ENCODE measurements at places on chromosomes 16 and 17.
A peak's percentile ranks its signal among the peaks of the same experiment; 100 is the strongest.

GRCh38 chr16:1040346-1040745 is 32.2 kb upstream of the SSTR5 start:
- DNase-seq = no peak

GRCh38 chr17:60971515-60972369 is 294.1 kb downstream of the BCAS3 start:
- DNase-seq = peak; percentile 36

DNA sequence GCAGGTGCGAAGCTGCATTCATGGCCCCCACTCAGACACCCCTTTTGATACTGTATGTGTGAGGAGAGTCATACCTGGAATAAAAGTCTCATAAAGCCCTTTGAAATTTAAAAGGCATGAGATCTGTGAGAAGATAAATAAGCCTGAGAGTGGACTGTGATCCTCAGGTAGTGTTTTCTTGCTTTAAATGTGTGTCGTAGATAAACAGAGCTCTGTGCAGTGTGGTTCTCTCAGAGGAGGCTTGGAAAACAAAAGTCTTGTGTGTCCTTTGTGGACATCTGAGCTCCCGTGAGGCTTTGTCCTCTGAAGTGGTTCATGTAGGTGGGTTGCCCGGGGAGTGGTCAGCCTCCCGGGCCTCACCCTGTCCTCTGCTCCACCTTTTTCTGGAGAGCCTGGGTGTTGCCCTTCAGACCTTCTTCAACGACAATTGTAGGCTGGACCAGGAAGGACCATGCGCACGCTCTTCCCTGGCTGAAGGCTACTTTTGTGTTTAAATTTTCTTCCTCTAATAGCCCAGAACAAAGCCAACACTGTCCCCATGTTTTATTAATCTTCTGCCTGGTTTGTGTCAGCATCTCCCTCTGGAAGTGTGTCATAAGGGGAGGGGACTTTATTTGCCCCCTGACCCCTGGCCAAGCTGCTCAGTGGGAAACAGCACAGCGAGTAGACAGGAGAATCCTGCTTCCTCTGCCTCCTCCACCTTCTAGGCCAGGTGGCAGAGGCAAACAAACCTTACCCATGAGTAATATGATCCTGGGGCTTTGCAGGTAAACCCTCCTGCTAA is 151.2 kb downstream of the MSI2 start:
- no peak for DNase-seq

- no peak for DNase-seq
Measured at GRCh38 chr16:9929836-9930235, 252.4 kb downstream of the GRIN2A start.

DNA sequence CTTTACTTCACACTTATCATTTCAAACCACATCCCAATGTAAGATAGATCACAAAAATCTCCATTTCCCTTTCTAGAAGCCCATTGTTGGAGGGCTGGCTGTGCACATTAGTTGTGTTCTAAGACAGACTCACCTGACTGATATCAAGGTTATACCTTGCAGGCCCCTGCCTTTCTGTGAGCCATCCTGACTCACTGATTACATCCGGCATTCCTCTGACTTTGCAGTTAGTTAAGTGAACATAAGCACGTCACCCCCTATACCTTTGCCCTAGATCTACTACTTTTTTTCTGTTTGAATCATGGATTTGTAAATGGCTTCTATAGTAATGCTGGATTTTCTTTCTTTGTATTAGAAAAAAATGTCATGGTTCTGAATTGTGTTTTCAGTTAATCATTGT is 78.3 kb downstream of the TANGO6 start:
- no peak for DNase-seq
